T47D (cell line): ENCODE measurements at places on chromosomes 7 and 10.

- DNase-seq = peak; percentile 37
Observed at GRCh38 chr7:17512181-17512675, 213.8 kb downstream of the AHR start.

DNA sequence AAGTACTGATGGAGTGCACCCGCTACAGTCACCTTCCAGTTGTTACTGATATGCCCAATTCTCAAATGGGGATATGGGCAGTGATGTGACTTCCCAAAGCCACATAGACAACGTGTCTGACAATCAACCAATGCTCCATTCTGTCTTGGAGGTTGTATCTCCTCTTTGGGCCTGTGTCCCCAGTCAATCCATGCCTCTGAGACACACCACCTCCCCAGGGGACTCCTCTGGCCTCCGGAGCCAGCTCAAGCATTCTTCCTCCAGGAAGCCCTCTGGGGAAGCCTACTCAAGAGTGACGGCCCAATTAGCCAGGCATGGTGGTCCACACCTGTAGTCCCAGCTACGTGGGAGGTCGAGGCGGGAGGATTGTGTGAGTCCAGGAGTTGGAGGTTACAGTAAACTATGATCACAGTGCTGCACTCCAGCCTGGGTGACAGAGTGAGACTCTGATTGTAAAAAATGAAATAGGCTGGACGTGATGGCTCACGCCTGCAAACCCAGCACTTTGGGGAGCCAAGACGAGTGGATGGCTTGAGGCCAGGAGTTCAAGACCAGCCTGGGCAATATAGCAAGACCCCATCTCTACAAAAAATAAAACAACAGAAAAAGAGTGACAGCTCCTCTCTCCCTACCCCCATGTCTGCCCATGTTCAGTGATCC is 99.5 kb upstream of the TNRC18 start:
- DNase-seq = peak; percentile 63

GRCh38 chr7:151046603-151047573 is 1.4 kb upstream of the ASIC3 start:
- DNase-seq = peak; percentile 28

DNA sequence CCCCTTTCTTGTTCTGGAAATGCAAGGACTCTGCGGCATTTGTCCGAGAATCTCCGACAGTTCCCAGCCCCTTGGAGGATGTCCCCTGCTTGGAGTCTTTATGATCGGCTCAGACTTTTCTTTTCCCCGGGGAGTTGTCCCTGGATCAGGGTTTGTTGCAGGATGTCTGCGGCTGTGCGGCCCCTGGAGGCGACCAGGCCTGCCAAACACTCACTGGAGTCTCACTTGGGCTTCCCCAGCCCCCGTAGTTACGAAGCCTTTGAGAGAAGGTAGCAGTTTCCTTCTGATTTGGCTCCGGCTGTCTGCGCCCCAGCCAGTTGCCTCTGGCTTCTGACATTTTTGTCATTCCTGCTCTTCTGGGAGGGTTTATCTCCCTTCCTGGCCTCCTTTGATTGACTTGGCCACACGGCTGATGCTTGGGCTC is 16.1 kb downstream of the COL26A1 start:
- DNase-seq = no peak

GRCh38 chr7:127920787-127921438 is 110.3 kb downstream of the LRRC4 start:
- no peak for DNase-seq

DNA sequence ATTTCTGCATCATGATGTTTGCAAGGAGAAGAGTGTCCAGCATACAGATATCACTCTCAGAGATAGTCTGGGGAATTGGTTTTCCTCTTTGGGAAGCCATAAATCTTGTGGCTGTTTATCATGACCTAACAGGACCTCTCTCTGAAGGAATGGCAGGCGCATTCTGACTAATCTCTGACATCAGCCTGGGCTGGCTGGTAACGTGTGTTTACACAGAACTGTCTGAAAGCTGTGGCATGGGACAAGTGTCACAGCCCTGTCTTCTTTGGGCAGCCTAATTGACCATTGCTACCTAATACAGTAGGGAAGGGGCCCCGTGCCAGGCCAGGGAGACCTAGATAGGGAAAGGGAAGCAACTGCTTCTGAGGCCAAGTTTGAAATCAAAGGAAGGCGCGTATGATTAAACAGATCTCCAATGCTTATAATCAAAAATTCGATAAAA is 73.9 kb upstream of the CABCOCO1 start:
- no peak for DNase-seq

DNA sequence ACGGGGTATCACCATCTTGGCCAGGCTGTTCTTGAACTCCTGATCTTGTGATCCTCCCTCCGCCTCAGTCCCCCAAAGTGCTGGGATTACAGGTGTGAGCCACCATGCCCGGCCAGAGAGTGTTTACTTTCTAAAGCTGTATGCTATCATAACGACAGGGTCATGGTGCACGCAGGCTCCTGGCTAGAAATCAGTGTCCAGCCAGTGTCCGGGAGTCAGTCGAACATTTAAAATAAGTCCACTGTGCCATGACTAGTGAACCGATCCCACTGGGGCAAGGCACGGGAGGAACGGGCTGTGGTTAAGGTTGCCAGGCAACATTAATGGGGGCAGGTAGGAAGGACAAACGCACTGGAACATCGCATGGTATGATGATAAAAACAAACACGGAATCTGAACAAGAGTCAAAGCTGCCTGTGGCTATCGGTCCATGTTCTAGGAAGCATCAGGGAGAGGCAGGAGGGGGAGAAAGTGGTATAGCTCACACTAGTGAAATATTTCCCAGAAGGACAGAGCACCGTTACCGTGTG is 89.0 kb upstream of the SEPHS1 start:
- DNase-seq = no peak

- DNase-seq = no peak
Observed at GRCh38 chr7:144653449-144653848, 182.4 kb downstream of the TPK1 start.

DNA sequence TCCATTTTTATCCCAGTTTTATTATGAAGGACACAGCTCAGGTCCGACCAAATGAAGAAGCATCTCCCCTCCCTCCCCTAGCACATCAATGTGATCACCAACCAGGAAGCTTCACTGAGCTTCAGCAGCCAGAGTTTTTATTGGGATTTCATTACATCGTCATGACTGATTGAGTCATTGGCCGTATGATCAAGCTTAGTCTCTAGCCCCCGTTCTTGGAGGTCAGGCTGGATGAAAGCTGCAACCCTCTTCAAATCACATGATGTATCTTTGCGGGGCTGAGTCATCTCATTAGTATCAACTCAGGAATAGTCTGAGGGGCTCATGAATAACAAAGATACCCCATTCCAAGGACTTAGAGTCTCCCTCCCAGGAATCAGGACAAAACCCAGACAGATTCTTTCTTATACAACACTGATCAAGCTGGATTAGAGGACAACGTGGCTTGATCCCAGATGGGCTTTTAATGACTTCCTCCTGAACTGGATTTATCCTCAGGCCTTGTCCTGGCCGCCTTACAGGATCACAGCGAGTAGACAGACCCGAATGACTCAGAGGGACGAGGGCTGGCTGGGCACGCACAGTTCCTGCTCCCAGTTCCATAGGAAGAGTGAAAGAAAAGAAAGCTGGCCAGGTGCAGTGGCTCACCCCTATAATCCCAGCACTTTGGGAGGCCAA is 14.5 kb downstream of the LIMK1 start:
- no peak for DNase-seq

GRCh38 chr7:16067711-16068110 is 353.6 kb downstream of the CRPPA start:
- no peak for DNase-seq

GRCh38 chr10:29784175-29784773 is 149.5 kb upstream of the SVIL start:
- DNase-seq = no peak

DNA sequence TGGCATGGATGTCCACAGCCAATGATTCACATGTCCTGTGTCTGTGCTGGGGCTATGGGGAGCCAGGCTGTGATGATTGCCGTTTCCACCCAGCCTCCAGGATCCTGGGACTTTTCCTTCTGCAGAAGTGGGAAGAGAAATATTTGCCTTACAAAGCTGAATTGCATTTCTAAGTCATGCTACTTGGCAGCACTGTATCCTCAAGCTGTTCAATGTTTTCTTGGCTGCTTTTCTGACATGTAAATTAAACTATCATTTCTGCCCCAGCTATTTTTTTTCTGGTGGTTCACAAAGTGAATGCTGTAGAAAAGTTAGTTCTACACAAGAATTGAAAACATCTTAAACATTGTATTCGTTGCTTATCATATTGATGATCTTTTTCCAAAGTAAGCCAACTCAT is 51.9 kb upstream of the TCERG1L start:
- no peak for DNase-seq

- peak; percentile 66 for DNase-seq
Observed at GRCh38 chr10:18822156-18822555, 162.9 kb downstream of the ARL5B start.

- peak; percentile 72 for DNase-seq
Observed at GRCh38 chr10:77405771-77406241, 231.8 kb downstream of the KCNMA1 start.

- DNase-seq = no peak
Observed at GRCh38 chr10:130025811-130026485, 61.9 kb upstream of the EBF3 start.

- DNase-seq = peak; percentile 60
Observed at GRCh38 chr10:96496281-96496925, 17.3 kb downstream of the TLL2 start.

GRCh38 chr10:20181434-20181833 is 365.2 kb downstream of the PLXDC2 start:
- no peak for DNase-seq

DNA sequence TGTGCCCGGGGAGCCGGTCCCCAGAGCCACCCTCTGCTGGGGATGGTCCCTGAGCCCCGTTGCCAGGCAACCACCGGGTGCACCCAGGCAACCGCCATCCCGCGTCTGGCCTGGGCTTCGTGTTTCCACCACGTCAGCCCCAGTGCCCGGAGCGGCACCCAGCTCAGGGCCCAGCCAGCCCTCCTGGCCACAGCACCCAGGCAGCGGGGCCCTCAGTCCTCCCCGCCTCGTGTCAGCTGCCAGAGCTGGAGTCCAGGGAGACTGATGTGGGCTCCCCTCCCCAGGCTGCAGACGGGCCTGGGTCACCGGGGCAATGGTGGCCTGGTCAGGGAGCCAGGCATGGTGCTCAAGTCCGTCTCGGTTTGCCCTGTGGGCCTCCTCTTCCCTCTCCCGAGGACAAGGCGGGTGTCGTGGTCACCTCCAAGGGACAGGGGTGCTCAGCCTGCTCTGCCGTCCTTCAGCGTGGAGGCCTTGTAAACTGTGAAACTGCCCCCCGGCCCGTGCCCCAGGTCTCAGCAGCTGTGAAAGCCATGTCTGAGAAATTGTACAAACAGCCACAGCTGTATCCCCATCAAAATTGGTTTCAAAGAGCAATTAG is 72.5 kb downstream of the MICALL2 start:
- DNase-seq = no peak

DNA sequence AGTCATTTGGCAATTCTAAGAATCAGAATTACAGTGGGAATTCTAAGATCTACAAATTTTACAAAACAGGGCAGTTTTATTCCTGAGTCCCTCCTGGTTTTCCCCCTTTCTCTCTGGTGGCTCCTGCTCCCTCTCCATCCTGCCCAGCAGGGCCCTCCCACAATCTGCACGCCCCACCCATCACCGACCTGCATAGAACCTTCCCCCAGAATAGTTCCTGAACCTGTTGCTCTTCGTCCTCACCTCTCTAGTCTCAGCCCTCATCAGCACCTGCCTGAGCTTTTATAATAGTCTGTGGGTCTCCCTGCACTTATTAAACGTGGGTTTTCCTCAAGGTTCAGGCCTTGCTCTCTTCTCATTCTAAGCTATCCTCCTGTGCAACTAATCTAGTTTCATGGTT is 49.1 kb upstream of the MNX1 start:
- DNase-seq = no peak

DNA sequence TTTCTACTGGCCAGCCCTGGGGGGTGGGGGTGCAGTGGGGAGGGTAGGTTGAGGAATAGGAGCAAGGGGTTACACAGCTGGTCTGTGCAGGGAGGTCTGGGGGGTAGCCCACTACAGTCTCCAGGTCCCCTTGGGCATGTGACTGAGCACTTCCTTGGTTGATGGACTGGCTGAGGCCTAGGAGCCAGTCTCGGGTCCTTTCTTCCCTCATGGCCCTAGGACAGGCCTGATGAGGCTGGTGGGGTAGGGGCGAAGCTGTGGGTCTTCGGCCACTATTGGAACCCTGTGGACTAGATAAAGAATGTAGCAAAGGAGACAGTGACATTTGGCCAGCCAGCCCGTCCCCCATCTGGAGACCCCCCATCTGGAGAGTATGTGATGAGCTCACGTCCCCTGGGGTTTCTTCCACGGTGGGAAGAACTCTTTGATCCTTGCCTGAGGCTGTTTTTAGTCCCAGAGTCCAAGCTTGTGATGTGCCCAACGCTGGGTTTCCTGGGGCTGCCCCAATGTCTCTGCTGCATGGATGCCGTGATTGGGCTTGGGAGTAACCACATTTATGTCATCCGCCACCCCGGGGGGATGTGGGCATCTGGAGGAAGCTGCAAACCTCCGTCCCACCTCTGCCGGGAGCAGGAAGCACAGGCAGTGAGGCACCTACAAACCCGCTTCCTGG is 20.7 kb downstream of the FAM241B start:
- no peak for DNase-seq

- DNase-seq = no peak
Observed at GRCh38 chr7:122310119-122311021, 5.8 kb upstream of the FEZF1 start.

DNA sequence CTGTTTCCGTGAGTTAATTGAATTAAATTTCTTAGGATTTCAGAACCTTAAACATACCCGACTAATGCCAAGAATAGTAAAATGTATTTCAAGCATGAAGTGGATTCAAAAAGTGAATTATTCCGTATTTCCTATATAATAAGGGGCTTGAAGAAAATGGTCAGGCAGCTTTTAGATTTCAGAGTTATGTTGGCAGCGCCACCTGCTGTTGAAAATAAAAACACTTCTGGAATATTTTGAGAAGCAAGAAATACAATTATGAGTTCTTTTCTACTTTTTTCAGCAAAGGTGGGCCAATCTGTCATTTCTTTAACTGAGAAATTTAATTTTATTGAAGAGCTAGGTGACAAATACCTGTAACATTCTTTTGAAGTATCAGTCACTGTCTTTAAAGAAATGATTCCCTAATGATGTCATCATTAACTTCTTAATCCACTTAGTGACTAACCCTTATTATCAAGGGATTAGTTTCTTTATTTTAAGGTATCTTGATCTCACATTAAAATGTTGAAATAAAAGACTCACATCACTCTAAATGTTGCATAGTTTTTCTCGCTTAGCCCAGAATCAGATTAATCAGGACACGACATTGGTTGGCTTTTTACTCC is 36.6 kb upstream of the AGR3 start:
- peak; percentile 77 for DNase-seq

DNA sequence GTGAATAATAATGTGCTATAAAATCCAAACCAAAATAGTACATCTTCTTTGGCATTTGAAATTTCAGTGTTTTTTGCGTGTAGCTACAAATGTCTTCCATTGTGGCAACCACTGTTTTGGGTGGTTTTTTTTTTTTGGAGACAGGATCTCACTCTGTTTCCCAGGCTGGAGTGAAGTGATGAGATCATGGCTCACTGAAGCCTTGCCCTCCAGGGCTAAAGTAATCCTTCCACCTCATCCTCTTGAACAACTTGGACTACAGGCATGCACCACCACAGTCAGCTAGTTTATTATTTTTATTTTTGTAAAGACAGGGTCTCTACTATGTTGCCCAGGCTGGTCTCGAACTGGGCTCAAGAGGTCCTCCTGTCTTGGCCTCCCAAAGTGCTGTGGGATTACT is 455.1 kb downstream of the AUTS2 start:
- no peak for DNase-seq
